ENCODE measurements at places on chromosomes 2 and 18. TPM values are rescaled to one million over a fixed set of nuclear protein-coding genes. Genes with fewer than 3 reads are reported as not detected.

- no peaks in the 10 kb centered on the region for H3K36me3 ChIP-seq
- no peaks in the 10 kb centered on the region for H3K27me3 ChIP-seq
- no peak for DNase-seq
- H3K4me1 ChIP-seq: no peaks in the 10 kb centered on the region
- H3K27ac ChIP-seq: no peak overlapping the region
Observed at GRCh38 chr2:113692698-113693428, 63.6 kb downstream of the SLC35F5 start.

DNA sequence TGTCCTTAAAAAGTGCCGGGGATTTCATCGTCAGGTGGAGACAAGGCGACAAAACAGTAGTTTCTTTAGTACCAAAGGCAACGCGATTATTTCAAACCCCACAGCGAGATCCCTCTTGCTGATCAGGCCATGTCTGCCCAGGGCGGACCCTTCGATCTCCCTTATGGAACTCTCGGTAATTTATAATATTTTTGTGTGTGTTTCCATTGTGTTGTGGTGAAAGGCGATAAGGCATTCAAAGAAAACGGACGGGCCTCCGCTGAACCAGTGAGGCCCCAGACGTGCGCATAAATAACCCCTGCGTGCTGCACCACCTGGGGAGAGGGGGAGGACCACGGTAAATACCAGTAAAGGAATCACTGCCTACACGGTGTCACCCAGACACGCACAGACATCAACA is 1.4 kb upstream of the GAD1 start:
- H3K4me1 ChIP-seq: 0 out of 2 replicates have a peak, but pooled peaks cover 6% of the 10 kb centered on the region
- H3K4me3 ChIP-seq: no peak overlapping the region

GRCh38 chr18:65901522-65901921 is 150.7 kb downstream of the CDH7 start:
- no peak overlapping the region for H3K4me3 ChIP-seq
- H3K4me1 ChIP-seq: no peaks in the 10 kb centered on the region
- no peak overlapping the region for H3K27ac ChIP-seq
- no peak for DNase-seq
- H3K27me3 ChIP-seq: no peaks in the 10 kb centered on the region

GRCh38 chr2:178747767-178748166 is 59.5 kb downstream of the TTN start:
- H3K36me3 ChIP-seq: no peaks in the 10 kb centered on the region
- peaks cover 12% of the 10 kb centered on the region for H3K4me1 ChIP-seq
- peak; percentile 45 for DNase-seq

GRCh38 chr2:38723173-38723572 is 28.0 kb downstream of the SRSF7 start:
- H3K4me1 ChIP-seq: peaks cover 19% of the 10 kb centered on the region
- H3K36me3 ChIP-seq: no peaks in the 10 kb centered on the region
- no peaks in the 10 kb centered on the region for H3K27me3 ChIP-seq
- no peak overlapping the region for H3K4me3 ChIP-seq

DNA sequence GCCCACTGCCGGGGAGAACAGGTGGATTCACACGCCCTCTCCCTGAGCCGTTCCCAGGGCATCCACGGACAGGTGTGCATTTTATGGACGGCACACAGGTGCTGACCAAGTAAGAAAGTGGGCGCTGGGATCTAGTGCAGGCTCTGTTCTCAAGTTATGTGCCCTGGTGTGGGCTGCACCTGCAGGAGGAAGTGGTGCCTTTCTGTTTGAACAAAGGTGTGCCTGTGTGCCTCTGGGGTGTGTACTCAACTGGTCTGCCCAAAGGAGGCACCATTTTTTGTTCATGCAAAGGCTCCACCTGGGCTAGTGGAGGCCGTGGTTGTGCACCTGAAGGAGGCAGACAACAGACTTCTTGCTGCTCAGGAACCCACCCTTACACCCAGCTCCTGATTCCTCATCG is 88.2 kb upstream of the HK2 start:
- no peaks in the 10 kb centered on the region for H3K27me3 ChIP-seq
- no peak for DNase-seq
- H3K4me1 ChIP-seq: peaks cover 22% of the 10 kb centered on the region
- H3K27ac ChIP-seq: no peak overlapping the region
- H3K4me3 ChIP-seq: no peak overlapping the region
- H3K36me3 ChIP-seq: no peaks in the 10 kb centered on the region

DNA sequence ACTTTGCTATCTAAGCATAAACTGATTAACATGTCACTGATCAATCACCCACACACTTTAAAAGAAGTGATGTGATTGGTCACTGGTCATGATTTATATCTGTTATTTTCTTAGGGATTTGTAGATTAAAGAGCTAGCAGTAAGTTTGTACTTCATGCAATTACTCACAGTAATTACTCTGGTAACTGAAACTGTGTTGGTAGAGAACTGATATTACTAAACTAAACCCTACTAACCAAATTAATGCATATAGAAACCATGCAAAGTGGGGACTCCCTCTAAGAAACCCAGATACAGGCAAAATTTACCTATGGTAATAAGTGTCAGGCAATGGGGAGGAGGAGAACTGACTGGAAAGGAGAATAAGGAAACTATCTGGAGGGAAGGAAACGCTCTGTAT is 44.8 kb upstream of the C2orf15 start:
- no peaks in the 10 kb centered on the region for H3K27me3 ChIP-seq
- H3K4me3 ChIP-seq: no peak overlapping the region
- no peak overlapping the region for H3K27ac ChIP-seq
- no peaks in the 10 kb centered on the region for H3K4me1 ChIP-seq
- no peak for DNase-seq

DNA sequence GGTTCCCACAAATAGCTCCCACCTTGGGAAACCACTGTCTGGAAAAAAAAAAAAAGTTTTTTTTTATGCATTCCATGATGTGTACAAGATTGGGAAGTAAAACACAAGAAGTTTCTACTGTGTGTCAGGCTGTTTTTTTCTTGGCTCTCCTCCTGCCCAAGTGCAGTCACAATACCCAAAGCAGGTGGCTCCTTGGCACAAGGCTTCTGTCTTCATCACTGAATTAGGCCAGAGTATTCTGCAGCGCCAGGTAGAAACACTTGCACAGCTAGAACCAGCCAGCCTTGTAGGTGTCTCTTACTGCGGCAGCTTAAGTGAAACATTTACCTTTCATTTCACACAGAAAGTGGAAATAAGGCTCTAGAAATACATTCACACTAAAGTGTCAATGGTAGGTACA is 23.8 kb upstream of the MAL start:
- H3K36me3 ChIP-seq: no peaks in the 10 kb centered on the region
- no peak for DNase-seq
- H3K4me3 ChIP-seq: no peak overlapping the region
- H3K27me3 ChIP-seq: peaks cover 45% of the 10 kb centered on the region
- H3K4me1 ChIP-seq: no peaks in the 10 kb centered on the region
- H3K27ac ChIP-seq: no peak overlapping the region

- no peaks in the 10 kb centered on the region for H3K4me1 ChIP-seq
- H3K4me3 ChIP-seq: no peak overlapping the region
- no peak overlapping the region for H3K27ac ChIP-seq
- DNase-seq: no peak
- H3K27me3 ChIP-seq: no peaks in the 10 kb centered on the region
Observed at GRCh38 chr2:32591669-32592463, 36.0 kb upstream of the TTC27 start.

- H3K27ac ChIP-seq: no peak overlapping the region
- H3K36me3 ChIP-seq: no peaks in the 10 kb centered on the region
- H3K4me3 ChIP-seq: no peak overlapping the region
- H3K27me3 ChIP-seq: no peaks in the 10 kb centered on the region
- H3K4me1 ChIP-seq: no peaks in the 10 kb centered on the region
Observed at GRCh38 chr2:149188291-149188690, 142.1 kb upstream of the LYPD6 start.

GRCh38 chr2:232501331-232501771 is 13.7 kb upstream of the ECEL1 start:
- peaks cover 43% of the 10 kb centered on the region for H3K27me3 ChIP-seq
- H3K36me3 ChIP-seq: no peaks in the 10 kb centered on the region
- H3K4me3 ChIP-seq: no peak overlapping the region
- H3K4me1 ChIP-seq: no peaks in the 10 kb centered on the region
- no peak overlapping the region for H3K27ac ChIP-seq
- DNase-seq: no peak

DNA sequence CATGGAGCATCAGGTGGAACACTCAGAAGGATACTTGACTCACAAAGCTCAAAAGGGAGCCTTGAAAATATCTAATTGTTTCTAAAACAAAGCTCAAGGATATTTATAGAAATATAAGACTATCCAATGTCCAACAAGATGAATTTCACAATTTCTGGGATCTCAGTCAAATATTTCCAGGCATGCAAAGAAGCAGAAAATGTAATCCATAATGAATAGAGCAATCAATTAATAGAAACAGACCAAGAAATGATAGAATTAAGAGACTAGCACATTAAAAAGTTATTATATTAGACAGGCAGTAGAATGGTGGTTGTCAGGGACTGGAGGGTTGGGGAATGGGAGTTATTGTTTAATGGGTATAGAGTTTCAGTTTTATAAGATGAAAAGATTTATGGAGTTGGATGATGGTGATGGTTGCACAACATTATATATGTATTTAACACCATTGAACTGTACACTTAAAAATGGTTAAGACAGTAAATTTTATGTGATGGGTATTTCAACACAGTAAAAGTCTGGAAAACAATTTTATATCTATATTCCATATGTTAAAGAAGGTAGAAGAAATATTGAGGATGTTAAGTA is 189.9 kb upstream of the PIEZO2 start:
- H3K4me1 ChIP-seq: no peaks in the 10 kb centered on the region
- no peak overlapping the region for H3K4me3 ChIP-seq
- H3K27ac ChIP-seq: no peak overlapping the region
- no peaks in the 10 kb centered on the region for H3K27me3 ChIP-seq
- no peaks in the 10 kb centered on the region for H3K36me3 ChIP-seq

DNA sequence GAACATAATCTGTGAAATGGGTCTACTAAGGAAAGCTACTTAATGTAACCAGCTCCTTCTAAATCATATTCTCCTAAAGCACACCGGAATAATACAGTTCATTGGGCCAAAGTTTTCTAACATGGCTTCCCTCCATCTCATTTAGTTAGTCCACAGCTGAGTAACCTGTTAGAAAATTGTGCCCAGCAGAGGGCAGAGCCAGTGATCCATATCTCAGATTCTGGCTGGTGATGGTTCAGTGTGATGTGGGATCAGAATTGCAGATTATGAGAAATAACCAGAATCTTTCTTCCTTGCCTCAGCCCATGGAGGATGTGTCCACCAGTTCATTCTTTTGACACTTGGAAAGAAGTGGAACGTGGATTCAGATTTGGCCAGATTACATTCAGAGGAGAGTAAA is 9.4 kb upstream of the CTLA4 start:
- no peak overlapping the region for H3K4me3 ChIP-seq
- H3K27ac ChIP-seq: no peak overlapping the region
- H3K27me3 ChIP-seq: peaks cover 14% of the 10 kb centered on the region
- DNase-seq: no peak
- H3K4me1 ChIP-seq: no peaks in the 10 kb centered on the region
- no peaks in the 10 kb centered on the region for H3K36me3 ChIP-seq

GRCh38 chr2:21361384-21361783 is 237.6 kb downstream of the TDRD15 start:
- H3K27ac ChIP-seq: no peak overlapping the region
- no peak for DNase-seq
- H3K4me1 ChIP-seq: no peaks in the 10 kb centered on the region

GRCh38 chr2:60175290-60175689 is 378.2 kb downstream of the BCL11A start:
- H3K36me3 ChIP-seq: no peaks in the 10 kb centered on the region
- H3K4me1 ChIP-seq: no peaks in the 10 kb centered on the region
- H3K4me3 ChIP-seq: no peak overlapping the region
- no peak for DNase-seq

- peak; percentile 59 for DNase-seq
- H3K27ac ChIP-seq: no peak overlapping the region
- H3K27me3 ChIP-seq: peaks cover 9% of the 10 kb centered on the region
Observed at GRCh38 chr2:239035361-239035814, 187.5 kb downstream of the TWIST2 start.

DNA sequence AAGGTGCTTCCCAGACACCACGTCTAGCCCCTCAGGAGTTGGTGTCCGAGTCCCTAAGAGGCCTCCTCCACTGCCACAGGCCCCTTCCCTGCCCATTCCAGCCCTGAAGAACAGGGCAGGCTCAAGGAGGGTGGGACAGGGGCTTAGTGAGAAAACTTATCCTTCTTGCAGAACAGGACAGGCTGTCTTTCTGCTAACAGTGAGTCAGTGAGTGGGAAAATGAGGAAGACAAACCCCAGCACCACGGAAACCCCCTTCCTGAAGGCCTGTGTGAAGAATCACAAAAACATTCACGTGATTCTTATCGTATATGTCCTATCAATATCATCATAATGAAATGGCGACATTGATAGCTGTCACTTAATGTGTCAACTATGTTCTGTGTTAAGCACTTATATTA is 9.8 kb downstream of the FZD7 start:
- no peak overlapping the region for H3K27ac ChIP-seq
- no peak overlapping the region for H3K4me3 ChIP-seq
- H3K4me1 ChIP-seq: peaks cover 23% of the 10 kb centered on the region
- no peaks in the 10 kb centered on the region for H3K27me3 ChIP-seq
- no peaks in the 10 kb centered on the region for H3K36me3 ChIP-seq

DNA sequence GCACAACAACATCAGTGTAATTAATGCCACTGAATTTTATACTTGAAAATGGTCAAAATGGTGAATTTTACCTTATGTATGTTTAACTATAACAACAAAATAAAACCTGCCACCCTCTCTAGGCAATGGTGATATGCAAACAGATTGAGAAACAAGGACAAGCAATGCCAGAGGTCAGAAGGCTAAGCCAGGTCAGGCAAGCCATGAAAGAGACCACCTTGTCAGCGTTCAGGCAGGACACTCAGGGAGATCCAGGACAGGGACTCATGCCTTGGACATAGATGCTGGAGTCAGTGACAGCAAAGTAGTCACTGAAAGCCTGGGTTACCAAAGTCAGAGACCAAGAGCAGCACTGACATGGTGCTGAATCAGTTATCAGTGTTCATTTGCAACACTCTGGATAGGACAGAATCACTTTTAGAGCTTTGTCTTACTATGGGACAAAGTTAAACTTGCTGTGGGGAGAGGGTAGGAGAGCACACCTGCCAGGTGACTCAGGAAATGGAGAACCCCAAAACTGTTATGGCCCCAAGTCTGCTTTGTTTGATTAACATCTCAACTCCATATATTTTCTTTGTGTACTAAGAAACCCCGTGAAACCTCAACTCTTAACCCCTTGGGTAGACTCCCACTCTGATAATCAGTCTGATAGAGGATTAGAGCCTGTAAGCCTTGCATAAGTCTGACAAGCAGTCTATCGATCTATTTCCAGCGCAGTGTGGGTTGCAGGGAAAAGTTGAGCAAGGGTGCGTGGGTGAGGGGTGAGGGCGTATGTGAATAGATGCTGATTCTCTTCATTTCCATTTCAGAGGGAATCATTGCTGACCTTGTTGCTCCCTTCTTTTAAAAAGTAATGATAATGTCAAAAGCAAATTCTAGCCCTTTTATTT is 48.7 kb upstream of the ZNF385B start:
- no peak for DNase-seq
- H3K27ac ChIP-seq: no peak overlapping the region
- no peaks in the 10 kb centered on the region for H3K27me3 ChIP-seq
- H3K36me3 ChIP-seq: no peaks in the 10 kb centered on the region
- no peaks in the 10 kb centered on the region for H3K4me1 ChIP-seq
- H3K4me3 ChIP-seq: no peak overlapping the region

GRCh38 chr18:22559414-22560274 is 141.9 kb upstream of the CTAGE1 start:
- peak overlapping the region; percentile 75 for H3K4me3 ChIP-seq
- H3K27me3 ChIP-seq: no peaks in the 10 kb centered on the region
- peak overlapping the region; percentile 86 for H3K27ac ChIP-seq
- DNase-seq: peak; percentile 89

The TMEM247 gene
- total RNA-seq: not detected

The CCBE1 gene
- 11.4 TPM for total RNA-seq

The TSPYL6 gene
- total RNA-seq: not detected

The ATP8B1 gene
- total RNA-seq: 43.4 TPM

The SOX11 gene
- total RNA-seq: under 0.01 TPM

The TGFBRAP1 gene
- total RNA-seq: 11.3 TPM

The SERPINB3 gene
- total RNA-seq: not detected

The FAM124B gene
- not detected for total RNA-seq
